ENCODE measurements at places on chromosomes 1 and 21.

DNA sequence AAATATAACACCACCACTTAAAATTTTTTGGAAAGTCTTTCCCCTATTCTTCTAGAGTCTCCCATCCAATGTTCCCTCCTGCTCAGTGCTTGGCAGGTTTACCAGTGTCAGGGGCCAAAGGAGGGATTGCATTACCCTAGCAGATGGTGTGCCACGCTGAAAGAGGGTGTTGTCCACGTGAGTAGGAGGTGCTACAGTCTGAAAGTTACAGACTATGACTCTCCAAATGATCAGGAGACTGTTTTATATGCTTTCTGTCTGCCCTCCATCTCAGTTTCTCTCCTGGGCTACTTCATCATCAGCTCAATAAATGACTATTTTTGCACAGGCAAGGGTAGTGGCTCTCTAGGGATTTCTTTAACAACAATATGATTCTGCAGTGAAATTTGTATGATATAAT lies 31.3 kb upstream of the ANGPTL7 start:
- no peak for DNase-seq

- no peak for DNase-seq
Measured at GRCh38 chr1:185432948-185433347, 115.9 kb upstream of the IVNS1ABP start.

GRCh38 chr1:226831953-226832352 lies 38.5 kb upstream of the PSEN2 start:
- no peak for DNase-seq

DNA sequence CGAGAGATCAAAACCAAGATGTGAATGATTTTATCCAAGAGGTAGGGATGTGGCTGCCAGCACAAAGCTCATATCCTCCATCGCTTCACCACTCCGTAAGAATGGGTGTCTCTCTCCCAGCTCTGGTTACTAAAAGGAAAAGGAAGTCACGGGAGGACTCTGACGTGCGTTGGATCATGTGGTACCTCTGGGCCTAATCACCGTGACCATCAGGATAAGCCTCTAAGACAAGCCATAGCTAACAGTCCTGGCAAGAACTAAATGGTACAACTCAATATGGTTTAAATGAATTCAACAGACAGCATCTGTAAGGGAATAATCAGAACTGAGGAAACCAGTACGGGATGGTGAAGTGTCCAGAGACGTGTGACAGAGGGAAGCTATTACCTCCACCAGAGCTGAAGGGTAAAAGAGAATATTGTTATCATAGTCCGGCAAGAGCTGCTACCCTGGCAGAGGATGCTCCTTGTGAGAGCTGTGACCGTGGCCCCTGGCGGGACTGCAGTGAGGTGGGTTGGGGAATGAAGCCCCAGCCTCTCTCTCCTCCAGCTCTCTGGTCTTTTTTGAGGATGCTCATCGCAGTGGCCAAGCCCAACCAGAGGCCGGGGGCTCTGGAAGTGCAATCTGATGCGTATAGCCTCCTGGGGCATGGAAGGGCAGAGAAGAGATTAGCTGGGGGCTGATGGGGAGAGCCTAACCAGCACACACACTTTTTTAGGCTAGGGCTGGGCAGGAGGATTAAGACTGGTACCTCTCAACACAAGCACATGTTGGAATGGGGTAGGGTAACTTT lies 54.2 kb downstream of the KIAA1614 start:
- no peak for DNase-seq

GRCh38 chr1:54937469-54937868 lies 43.0 kb upstream of the TMEM61 start:
- peak; percentile 24 for DNase-seq

All from ACHN (cell line).